ENCODE measurements at places on chromosomes 2 and 18. TPM values are rescaled to one million over a fixed set of nuclear protein-coding genes. Genes with fewer than 3 reads are reported as not detected.

ATOH8 gene
- total RNA-seq, result 38.6 TPM

CCDC85A gene
- total RNA-seq, result 10.5 TPM

REG3A gene
- total RNA-seq, result not detected

CYRIA gene
- total RNA-seq, result 17.9 TPM

TGFA gene
- total RNA-seq, result 13.0 TPM

HIBCH gene
- total RNA-seq, result 50.0 TPM

REEP1 gene
- 7.7 TPM for total RNA-seq

DCDC2C gene
- 0.37 TPM for total RNA-seq

FSHR gene
- total RNA-seq, result not detected

PFN4 gene
- 1.9 TPM for total RNA-seq

ACKR3 gene
- total RNA-seq, result 15.8 TPM

COLEC11 gene
- total RNA-seq, result 2.0 TPM

CCBE1 gene
- 59.0 TPM for total RNA-seq

METAP1D gene
- total RNA-seq, result 3.1 TPM

SNED1 gene
- 74.6 TPM for total RNA-seq

OSR1 gene
- 36.2 TPM for total RNA-seq

EPG5 gene
- 31.4 TPM for total RNA-seq

GPR55 gene
- total RNA-seq, result 0.58 TPM

NMUR1 gene
- 1.2 TPM for total RNA-seq

G6PC2 gene
- 0.37 TPM for total RNA-seq

TAF1B gene
- 20.5 TPM for total RNA-seq

UGT1A8 gene
- total RNA-seq, result 0.26 TPM

ARHGAP28 gene
- total RNA-seq, result 9.4 TPM

IL36A gene
- not detected for total RNA-seq

SERPINB7 gene
- 0.17 TPM for total RNA-seq

STEAP3 gene
- 4.3 TPM for total RNA-seq

SERPINB11 gene
- total RNA-seq, result not detected

TMEM182 gene
- total RNA-seq, result 3.7 TPM

EVA1A gene
- total RNA-seq, result 35.8 TPM

SIX3 gene
- not detected for total RNA-seq

GYPC gene
- 61.4 TPM for total RNA-seq

All from lung (tissue), 17 donors.